ENCODE measurements at places on chromosomes 16 and 17.

DNA sequence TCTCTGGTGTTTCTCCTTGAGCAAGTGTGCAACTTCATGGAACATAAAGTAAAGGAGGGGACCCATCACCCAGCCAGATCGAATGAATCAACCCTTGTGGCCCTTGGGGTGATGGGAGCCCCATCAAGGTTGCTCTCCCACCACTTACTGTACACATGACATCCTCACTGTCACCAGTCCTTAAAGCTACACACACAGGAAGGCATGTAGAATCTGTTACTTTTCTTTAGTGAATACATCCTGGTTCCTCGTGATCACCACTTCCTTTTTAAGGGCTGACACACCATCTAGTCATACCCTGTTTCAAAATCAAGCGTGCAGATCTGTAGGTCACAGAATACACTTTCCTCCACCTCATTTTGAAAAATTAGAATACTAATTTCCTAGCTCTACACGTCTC lies 22.6 kb upstream of the MPHOSPH6 start:
- DNase-seq, result no peak

GRCh38 chr16:2468233-2468724 lies 2.8 kb upstream of the NTN3 start:
- DNase-seq, result no peak

GRCh38 chr17:21072745-21073197 lies 30.0 kb upstream of the USP22 start:
- no peak for DNase-seq

DNA sequence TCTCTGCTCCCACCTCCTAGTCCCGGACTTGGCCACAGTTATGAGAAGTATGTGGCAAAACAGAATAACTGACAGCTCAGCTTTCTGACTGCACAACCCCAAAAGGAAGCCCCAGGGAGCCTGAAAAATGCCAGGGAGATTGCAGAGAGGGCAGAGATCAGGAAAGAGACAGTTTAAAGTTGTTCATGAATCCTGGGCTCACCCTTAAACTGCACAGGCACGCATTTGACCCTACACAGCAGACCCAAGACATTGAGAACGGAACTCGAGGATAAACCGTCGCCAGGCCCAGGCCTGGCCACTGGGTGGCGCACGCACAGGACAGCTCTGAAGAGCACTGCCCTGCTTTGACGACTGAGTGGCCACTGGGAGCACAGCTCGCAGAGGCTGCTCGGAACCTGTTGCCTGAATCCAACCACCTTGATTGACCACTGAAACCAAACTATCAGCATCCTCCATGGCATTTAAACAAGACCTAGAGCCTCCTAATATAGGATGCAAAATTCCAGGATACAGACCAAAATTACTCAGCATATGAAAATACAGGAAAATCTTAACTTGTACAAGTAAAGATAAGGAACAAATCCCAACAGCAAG lies 114.0 kb downstream of the C16orf95 start:
- peak; percentile 75 for DNase-seq

- DNase-seq, result no peak
Measured at GRCh38 chr16:83954577-83955016, 1.6 kb downstream of the OSGIN1 start.

GRCh38 chr16:1182950-1183907 lies 30.3 kb downstream of the CACNA1H start:
- no peak for DNase-seq

DNA sequence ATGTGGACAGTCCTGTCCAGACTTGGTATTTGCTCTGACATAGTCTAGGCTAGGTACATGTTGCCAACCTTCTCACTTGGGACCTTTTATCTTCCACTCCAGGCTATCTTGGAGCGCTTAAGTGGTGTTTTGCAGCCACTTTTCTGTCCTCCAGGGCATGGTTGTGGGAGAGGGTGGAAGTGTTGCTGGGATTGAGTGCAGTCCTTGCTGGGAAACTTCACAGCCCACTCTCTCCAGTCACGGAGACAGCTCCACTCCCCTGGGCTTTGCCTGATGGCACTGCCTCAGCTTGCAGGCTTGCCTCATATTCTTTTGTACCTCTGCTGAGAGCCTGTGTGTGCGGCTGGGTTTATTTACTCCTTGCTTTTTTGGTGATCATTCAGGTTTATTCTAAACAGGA lies 17.4 kb downstream of the RPA1 start:
- DNase-seq, result no peak

DNA sequence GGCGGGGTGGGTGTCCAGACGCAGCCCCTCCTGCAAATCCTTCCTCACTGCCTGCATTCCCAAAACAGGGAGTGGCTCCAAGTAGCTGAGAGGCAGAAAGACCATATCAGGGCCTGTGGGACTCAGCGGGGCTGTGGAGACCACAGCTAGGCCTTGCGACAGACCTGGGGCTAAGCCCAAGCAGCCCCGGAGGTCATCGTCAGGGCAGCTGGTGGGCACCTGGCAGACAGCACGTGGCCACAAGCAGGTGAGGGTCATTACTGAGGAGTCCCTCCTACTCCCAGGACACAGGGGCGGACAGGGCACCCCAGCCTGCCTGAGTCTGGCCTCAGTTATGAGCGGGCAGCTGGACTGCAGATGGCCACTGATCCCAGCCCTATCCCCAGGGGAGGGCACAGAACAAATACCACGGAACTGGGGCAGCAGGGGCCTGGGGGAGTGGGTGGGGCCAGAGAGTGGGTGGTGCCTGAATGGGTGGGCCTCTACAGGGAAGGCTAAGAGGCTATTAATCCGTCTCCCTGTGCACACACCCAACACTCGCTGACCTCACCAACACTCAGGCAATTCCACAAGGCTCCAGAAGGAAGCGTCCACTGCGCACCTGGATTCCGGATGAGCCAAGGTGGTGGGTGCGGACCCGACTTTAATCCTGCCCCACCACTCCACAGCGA lies 8.5 kb downstream of the HS3ST6 start:
- no peak for DNase-seq

GRCh38 chr17:44875761-44876160 lies 23.5 kb downstream of the EFTUD2 start:
- DNase-seq, result no peak

GRCh38 chr17:27701963-27702362 lies 71.0 kb downstream of the LGALS9 start:
- DNase-seq, result no peak

- DNase-seq, result no peak
Measured at GRCh38 chr16:89367538-89367915, 122.8 kb downstream of the ANKRD11 start.

GRCh38 chr17:37488607-37489196 lies 989 bp upstream of the DUSP14 start:
- peak; percentile 64 for DNase-seq

GRCh38 chr17:30208214-30208613 lies 27.3 kb downstream of the SLC6A4 start:
- DNase-seq, result no peak

- DNase-seq, result no peak
Measured at GRCh38 chr17:80594431-80595269, 50.0 kb downstream of the RPTOR start.

DNA sequence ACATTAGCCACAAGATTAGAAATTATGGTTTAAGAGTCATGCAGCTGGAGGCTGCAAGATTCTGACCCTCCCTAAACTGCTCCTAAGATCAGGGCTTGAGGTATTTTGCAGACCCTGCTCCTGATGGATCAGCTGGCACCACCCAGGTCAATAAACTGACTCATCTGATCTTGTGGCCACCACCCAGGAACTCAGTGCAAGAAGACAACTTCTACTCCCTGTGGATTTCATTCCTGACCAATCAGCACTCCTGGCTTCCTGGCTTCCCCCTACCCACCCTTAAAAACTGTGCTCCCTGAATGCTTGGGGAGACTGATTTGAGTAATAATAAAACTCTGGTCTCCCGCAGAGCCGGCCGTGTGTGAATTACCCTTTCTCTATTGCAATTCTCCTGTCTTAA lies 25.0 kb upstream of the MILR1 start:
- no peak for DNase-seq

- DNase-seq, result no peak
Measured at GRCh38 chr16:17377360-17378324, 93.1 kb downstream of the XYLT1 start.

DNA sequence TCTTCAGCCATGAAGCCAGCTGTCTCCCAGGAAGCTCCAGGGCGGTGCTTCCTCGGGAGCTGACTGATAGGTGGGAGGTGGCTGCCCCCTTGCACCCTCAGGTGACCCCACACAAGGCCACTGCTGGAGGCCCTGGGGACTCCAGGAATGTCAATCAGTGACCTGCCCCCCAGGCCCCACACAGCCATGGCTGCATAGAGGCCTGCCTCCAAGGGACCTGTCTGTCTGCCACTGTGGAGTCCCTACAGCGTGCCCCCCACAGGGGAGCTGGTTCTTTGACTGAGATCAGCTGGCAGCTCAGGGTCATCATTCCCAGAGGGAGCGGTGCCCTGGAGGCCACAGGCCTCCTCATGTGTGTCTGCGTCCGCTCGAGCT lies 14.1 kb downstream of the STH start:
- no peak for DNase-seq

GRCh38 chr17:44736551-44737240 lies 22.1 kb upstream of the ADAM11 start:
- DNase-seq, result no peak

GRCh38 chr17:57114085-57114673 lies 29.1 kb downstream of the AKAP1 start:
- DNase-seq, result no peak

- no peak for DNase-seq
Measured at GRCh38 chr16:84434800-84435199, 66.5 kb downstream of the ATP2C2 start.

DNA sequence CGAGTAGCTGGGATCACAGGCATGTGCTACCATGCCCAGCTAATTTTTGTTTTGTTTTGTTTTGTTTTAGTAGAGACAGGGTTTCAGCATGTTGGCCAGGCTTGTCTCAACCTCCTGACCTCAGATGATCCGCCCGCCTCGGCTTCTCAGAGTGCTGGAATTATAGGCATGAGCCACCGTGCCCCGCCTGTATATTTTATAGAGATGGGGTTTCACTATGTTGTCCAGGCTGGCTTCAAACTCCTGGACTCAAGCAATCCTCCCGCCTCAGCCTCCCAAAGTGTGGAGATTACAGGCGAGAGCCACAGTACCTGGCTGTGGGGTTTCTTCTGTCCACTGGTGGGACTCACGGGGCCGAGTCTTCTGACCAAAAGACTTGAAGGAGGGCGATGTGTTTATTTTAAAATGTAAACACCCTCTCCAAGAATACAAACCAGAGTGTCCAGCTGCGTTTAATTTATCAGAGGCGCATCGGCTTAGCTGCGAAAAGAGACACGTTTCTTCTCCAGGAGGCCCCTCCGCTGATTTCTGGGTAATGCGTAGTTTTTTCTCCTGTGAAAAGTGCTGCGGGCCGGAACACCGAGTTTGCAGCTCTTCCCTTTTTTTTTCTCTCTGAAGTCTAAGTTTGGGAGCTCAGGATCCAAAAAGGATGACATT lies 86.9 kb upstream of the CIBAR2 start:
- no peak for DNase-seq

Measured in brain pericyte (primary cell).